ENCODE measurements at places on chromosomes 2 and 18.

- peak; percentile 74 for DNase-seq
Observed at GRCh38 chr2:30706534-30707303, 100.5 kb downstream of the CAPN13 start.

GRCh38 chr2:127853671-127854070 lies 4.3 kb downstream of the POLR2D start:
- DNase-seq, result no peak

DNA sequence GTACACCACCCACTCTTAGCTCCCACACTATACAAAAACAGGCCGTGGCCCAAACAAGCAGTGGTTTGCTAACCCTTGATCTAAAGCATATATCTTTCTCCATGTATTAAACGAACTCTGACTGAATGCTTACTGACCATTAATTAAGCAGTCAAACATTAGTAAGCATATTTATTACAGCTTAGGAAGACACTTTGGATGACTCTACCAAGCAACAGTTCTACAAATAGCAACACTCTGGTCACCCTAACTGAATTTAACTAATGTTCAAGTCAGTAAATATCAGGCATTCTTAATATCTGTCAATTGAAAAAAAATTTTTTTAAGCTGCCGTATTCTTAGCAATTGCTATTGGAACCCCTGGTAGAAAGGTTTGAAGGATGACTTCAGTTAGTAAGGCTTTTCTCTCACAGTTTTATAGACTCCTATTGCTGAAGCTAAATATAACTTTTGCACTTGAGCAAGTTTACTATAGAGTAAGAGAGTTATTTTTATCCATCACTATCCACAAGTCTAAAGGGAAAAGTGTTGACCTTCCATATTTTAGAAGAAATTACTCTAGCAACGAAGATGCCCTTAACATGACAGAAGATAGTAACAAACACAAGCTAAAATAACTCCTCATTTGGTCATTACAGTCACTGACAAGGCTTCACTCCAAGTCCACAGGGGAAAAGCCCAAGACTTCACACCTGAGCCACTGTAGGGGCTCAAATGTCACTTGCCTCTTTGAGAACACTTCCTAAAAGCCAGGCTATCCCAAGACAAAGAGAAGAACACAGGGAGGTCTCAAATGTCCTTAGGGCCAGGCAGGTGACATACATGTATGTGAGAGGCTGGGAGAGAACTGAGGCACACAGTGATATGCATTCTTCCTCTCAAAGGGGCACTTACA lies 74.4 kb downstream of the RTN4 start:
- no peak for DNase-seq

GRCh38 chr2:171086352-171087290 lies 74.1 kb downstream of the TLK1 start:
- DNase-seq, result peak; percentile 44

GRCh38 chr18:69895066-69896047 lies 52.3 kb downstream of the CD226 start:
- DNase-seq, result peak; percentile 96

All from NCI-H460 (cell line).